Vagina (tissue), 2 donors: ENCODE measurements at places on chromosomes 4 and X. TPM values are rescaled to one million over a fixed set of nuclear protein-coding genes. Genes with fewer than 3 reads are reported as not detected.

- no peaks in the 10 kb centered on the region for H3K36me3 ChIP-seq
- no peak overlapping the region for H3K4me3 ChIP-seq
- DNase-seq, result no peak
- H3K27me3 ChIP-seq, result no peaks in the 10 kb centered on the region
These were observed 56.2 kb upstream of the RAPGEF2 start for GRCh38 chr4:159046683-159047082.

DNA sequence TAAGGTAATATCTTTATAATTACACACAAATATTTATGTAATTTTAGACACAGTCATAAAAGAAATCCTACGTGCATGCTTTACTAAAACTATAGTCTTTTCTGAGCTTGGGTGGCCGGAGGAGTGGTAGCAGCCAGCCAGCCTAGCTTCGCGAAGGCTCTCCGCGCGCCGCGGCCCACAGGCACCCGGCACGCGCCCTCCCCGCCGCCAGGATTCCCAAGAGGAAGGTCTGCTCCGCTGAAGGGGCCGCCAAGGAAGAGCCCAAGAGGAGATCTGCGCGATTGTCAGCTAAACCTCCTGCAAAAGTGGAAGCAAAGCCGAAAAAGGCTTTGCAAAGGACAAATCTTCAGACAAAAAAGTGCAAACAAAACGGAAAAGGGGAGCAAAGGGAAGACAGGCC is 8.7 kb upstream of the PJA1 start:
- no peaks in the 10 kb centered on the region for H3K4me1 ChIP-seq
- H3K36me3 ChIP-seq, result no peaks in the 10 kb centered on the region
- H3K27ac ChIP-seq, result no peak overlapping the region
- H3K4me3 ChIP-seq, result no peak overlapping the region
- DNase-seq, result peak; percentile 18

DNA sequence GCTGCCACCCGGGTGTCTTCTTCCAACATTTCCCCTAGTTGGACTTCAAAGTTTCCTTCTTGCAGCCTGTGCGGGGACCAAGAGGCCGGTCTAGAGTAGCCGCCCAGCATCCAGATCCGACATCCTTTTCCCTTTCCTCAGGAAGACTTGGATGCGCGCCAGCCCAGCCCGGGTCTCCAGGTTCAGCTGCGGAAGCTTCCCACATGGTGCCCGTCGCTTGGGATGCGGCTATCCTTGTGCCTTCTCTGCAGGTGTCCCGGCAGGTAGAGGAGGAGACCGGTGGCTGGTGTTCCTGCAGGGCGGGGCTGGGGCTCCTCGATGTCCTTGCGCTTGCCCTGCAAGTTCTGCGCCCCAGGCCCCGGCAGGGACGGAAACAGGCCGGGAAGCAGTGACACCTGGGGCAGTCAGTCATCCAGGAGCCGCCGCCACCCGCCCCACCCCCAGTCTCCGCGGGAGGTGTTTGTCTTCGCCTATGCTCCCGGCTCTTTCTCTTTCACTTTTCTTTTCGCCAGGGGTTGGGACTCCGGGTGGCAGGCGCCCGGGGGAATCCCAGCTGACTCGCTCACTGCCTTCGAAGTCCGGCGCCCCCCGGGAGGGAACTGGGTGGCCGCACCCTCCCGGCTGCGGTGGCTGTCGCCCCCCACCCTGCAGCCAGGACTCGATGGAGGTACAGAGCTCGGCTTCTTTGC is at the start of gene IL15:
IL15 (plus strand) TSS at position 502 of the 689 bp plus-strand sequence. CDS start 82,882 bp downstream, outside the sequence.
- no peaks in the 10 kb centered on the region for H3K36me3 ChIP-seq
- peaks cover 7% of the 10 kb centered on the region for H3K4me1 ChIP-seq
- DNase-seq, result no peak
- H3K27me3 ChIP-seq, result no peaks in the 10 kb centered on the region

DNA sequence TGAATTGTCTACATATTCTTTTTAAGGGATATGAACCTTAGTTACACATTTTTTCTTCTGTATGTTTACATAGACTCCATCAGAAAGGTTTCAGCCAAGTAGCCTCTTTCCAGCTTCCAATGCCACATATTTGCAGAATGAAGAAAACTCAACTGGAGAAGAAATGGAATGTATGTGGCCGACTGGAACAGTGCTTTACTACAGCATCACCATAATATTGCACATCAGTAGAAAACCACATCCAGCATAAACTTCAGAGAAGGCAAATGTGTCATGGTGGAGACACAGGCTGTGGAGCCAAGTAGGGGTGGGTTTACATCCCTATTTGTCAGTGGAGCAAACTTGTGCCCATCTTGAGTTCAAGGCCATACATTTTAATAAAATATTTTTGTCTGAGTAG is 204.8 kb upstream of the LDB2 start:
- DNase-seq, result no peak
- no peak overlapping the region for H3K27ac ChIP-seq
- no peaks in the 10 kb centered on the region for H3K4me1 ChIP-seq
- no peaks in the 10 kb centered on the region for H3K27me3 ChIP-seq
- no peak overlapping the region for H3K4me3 ChIP-seq
- no peaks in the 10 kb centered on the region for H3K36me3 ChIP-seq

- H3K4me1 ChIP-seq, result no peaks in the 10 kb centered on the region
- H3K4me3 ChIP-seq, result no peak overlapping the region
- no peak for DNase-seq
These were observed 312.5 kb upstream of the HS3ST1 start for GRCh38 chr4:11741190-11741652.

The CENPVL1 gene
- total RNA-seq, result not detected
